ENCODE measurements at places on chromosomes 6 and 20.

DNA sequence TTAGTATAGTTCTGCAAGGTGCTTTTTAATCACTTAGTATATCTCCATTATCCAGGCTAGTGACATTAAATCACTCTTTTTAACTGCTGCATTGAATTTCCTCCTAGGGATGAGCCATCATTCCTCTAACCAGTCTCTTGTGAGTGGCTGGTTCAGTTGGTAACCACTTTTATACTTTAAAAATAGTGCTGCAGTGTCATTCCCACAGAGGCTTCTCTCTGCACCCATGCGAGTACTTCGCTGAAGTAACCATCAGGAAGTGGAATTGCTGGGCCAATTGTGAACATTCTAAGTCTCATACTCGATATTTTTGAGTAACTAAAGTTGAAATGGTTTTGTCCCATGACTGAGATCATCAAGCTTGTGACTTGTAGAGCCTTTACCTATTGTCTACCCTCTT, 2.1 kb downstream of the BTN3A2 start:
- DNase-seq = no peak

DNA sequence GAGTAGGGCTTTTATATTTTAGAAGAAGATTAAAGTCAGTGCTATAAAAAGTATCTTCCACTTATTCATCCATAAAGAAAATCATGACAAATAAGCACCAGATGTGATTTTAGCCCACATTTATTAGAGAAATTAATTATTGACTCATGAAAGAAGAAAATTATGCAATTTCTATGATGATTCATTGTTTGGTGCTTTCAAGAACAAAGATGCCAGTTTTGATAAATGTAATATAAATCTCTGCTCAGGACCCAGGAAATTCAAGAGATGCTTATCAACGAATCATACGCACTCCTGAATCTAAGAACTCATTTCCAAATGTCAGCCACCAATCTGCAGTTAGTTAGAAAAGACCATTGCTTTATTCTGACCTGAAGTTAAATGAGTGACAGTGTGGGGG, 211.4 kb downstream of the ARHGAP18 start:
- DNase-seq = no peak

DNA sequence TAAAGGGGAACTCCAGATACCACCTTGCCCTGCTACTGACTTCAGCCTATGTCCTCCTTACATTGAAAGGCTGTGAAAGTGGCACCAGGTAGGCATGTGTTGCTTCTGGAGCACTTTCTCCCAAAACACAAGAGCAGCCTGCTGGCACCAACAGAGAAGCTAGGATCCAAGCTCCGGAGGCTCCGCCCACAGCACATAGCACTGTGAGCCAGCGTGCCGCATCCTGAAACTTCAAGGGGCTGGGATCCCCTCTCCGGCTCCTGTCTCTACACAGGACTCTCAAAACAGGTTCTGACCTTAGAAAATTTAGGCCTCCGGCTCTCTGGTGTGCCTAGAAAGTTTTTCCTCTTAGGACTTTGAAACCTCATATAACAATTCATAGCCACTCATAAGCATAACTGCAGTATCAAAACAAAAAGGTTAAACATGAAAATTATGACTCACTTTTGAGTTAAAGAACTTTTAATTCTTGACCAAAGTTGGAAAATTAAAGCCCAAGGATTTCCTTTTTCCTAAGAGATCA, 41.1 kb downstream of the EZR start:
- DNase-seq = no peak

DNA sequence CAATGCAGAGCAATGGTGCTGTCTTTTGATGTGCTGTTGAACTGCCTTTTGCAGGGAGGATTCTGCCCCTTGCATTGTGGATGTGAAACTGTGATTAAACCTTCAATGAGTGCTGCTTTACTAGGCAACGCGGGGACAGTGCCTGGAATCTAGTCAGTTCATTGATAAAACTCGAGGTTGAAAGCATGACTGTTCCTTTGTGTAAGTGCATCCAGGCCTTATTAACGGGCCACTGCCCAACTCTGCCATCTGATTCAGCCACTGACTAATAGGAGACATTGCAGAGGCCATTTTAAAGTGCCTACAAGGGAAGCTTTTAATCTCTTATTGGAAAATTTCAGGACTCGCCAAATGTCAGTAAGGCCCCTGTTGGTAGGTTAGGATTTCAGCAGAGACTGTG, 49.3 kb downstream of the SLC35F1 start:
- DNase-seq = no peak

- no peak for DNase-seq
Observed at GRCh38 chr20:10580700-10581099, 93.1 kb downstream of the JAG1 start.

DNA sequence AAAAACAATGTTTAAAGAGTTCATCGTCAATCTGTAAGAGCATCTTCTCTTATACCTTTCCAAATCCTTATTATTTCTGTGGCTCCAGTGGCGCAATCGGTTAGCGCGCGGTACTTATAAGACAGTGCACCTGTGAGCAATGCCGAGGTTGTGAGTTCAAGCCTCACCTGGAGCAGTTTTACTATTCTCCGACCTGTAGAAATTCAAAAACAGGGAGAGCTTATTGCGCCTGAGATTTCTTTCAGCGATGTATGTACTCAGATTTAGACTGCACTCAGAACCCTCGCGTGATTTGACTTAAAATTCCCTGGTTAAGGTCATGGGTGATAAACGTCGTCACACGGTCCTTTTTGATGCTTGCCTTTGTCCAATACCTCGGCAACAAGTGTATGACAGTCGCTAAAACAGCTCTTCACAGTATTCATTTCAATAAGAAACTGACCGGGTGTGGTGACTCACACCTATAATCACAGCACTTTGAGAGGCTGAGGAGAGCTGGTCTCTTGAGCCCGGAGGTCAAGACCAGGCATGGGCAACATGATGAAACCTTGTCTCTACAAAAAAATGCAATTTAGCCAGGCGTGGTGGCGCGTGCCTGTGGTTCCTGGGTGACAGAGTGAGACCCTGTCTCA, 11.9 kb downstream of the GPX5 start:
- no peak for DNase-seq

GRCh38 chr20:22288156-22288555, 296.2 kb downstream of the FOXA2 start:
- DNase-seq = no peak

- DNase-seq = no peak
Observed at GRCh38 chr20:50532221-50532620, 22.0 kb downstream of the PTPN1 start.

DNA sequence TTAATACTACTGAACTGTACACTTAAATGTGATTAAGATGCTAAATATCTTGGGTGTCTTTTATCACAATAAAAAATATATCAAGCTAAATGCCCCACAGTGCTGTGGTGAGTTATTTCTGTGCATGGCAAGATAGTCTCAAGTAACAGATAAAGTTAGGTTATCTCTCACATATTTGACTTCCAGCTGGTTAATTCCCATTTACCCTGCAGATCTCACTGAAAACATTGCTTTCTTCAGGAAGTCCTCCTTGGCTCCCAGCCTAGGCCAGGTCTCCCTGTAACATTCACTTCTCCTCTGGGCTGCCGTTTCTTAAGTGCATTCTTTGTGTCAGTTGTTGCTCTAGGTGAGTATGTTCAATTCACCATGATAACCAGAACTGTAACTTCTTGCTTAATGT, 59.1 kb downstream of the SLC22A1 start:
- no peak for DNase-seq

GRCh38 chr6:91267246-91267645, 680.4 kb upstream of the MAP3K7 start:
- no peak for DNase-seq

DNA sequence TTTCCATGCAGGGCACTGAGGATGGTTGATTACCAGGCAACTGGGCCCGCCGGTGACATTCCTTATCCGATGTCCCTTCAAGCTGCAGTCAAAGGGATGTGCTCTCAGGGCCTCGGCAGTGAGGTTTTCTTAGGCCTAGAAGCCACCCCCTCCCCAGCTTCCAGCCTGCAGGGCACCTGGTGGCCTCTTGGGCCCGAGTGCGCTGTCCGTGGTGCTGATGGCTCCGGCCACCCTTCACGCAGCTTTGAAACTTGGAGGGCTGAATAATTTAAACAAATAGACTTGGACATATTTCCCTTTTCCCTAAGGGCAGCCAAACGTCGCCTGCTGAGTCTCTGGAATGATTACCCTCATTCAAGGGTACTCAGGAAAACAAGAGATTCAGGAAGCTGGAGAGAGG, 8.9 kb upstream of the MLN start:
- DNase-seq = no peak

DNA sequence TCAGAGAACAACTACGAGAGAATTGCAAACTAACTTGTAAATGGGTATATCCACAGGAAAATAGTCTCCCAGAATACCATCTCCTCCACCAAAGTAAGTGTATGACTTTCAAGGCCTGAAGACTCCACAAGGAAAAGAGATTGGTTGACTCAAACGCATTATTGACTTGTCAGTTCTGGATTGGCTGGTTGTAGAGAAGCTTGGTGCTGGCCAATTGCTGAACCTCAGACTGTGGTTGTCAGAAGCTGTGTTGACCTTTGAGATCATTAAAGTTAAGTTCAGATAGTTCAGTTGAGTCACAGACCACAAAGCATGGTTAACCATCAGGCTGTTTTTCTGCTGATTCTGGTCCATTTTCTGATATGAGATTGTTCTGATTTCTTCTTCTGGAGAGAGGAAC, 388.3 kb downstream of the BMP2 start:
- no peak for DNase-seq

DNA sequence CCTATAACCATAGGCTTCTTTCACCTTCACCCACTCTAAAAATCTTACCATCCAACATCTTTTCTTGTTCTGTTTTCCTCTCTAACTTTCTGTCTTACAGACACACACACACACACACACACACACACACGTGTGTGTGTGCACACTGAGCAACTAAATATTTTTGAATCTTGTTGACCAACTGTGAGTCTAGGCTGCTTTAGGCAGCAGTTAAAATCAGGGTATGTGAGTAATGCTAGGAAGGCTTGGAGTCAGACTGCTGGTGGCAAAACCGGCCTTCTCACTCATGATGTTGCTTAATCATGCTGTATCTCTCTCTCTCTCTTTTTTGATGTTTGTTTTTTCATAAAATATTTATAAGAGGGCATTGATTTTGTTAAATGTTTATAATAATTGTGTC, 103.1 kb upstream of the TBX18 start:
- no peak for DNase-seq

- no peak for DNase-seq
Observed at GRCh38 chr20:37677969-37678861, 15.6 kb upstream of the CTNNBL1 start.

DNA sequence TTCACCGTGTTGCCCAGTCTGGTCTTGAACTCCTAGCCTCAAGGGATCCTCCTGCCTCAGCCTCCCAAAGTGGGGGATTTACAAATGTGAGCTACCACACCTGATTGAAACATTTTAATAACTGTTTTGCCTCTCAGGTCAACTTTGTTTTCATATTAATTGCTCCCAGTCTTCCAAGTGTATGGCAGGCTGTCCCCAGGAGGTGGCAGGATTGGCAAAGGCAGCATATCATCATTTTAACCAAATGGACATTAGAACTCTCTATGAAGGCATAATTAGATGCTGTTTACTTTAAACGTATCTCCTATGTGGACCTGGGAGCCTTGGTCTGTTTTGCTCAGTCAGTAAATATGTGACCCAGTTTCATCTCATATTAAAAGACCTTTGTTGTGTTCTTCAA, 59.2 kb upstream of the CSE1L start:
- no peak for DNase-seq

GRCh38 chr6:38283734-38284362, 355.9 kb downstream of the BTBD9 start:
- DNase-seq = no peak

GRCh38 chr6:158384671-158385110, 72.4 kb downstream of the TULP4 start:
- DNase-seq = no peak

DNA sequence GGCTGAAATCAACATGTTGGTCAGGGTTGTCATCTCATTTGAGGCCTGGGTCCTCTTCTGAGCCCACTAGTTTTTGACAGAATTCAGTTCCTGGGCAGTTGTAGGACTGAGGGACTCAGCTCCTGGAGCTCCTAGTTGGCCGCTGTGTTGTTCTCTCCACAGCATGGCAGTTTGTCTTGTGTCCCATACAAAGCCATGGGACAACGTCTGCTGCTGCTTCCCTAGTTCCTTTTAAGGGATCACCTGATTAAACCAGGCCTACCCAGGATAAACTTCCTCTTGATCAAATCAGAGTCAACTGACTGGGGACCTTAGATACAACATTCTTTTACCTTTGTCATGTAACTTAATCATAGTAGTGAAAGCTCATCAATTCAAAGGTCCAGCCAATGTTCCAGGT, 141.0 kb downstream of the BCAS1 start:
- DNase-seq = no peak

DNA sequence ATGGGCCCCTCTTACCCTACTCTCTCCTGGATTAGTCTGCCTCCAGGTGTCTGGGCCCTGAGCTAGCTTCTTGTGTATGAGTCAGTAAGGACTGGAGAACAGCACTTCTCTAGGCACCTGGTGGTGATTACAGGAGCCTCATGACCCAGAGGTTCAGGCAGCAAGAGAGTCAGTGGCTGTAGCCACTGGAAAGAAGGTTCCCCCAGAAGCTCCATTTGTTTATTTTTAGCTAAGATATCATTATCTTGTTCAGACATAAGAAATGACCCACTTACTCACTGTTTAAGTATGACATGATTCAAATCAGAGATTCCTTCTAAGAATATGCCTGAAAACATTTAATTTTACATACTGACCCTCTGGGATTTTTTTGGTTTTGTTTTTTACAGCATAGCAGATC, 23.6 kb upstream of the SLC4A11 start:
- DNase-seq = no peak

DNA sequence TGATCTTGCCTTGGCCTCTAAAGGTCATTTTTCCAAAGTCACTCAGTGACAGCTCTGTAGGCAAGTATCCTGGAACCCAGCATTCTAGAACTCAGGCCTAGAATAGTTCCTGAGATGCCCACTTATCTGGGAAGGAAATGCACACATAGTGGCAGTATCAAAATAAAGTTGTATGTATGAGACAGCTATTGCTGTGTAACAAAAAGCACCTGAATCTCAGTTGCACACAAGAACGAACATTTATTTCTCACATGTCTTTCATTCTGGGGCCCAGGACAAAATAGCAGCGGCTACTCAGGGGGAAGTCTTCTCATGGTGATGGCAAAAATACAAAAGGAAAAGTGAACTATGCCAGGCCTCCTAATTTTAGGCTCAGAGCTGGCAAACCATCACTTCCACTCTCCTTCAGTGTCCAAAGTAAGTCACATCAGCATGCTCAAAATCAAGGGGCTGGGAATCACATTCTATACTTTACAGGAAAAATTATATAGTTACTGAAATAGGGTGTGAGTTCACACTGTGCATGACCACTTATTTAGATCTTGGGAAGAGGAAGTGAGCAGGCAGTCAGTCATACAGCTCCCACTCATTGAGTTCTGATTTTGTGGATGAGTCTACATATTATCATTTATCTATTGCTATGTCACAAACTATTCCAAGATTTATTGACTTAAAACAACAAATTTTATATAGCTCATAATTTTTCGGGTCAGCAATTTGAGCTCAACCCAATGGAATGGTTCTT, 133.7 kb upstream of the RIN2 start:
- DNase-seq = no peak

- DNase-seq = no peak
Observed at GRCh38 chr20:17835934-17836300, 132.7 kb downstream of the SNX5 start.

- DNase-seq = no peak
Observed at GRCh38 chr20:51416532-51417249, 125.8 kb downstream of the NFATC2 start.
